ENCODE measurements at places on chromosomes 6 and 20.

GRCh38 chr6:84967389-84967788, 203.0 kb upstream of the TBX18 start:
- H3K36me3 ChIP-seq: no peaks in the 10 kb centered on the region
- H3K4me3 ChIP-seq: no peak overlapping the region
- H3K27me3 ChIP-seq: no peaks in the 10 kb centered on the region
- H3K4me1 ChIP-seq: no peaks in the 10 kb centered on the region
- DNase-seq: no peak

GRCh38 chr6:164502833-164503232, 806.6 kb downstream of the C6orf118 start:
- no peaks in the 10 kb centered on the region for H3K27me3 ChIP-seq
- H3K4me3 ChIP-seq: peak overlapping the region; percentile 39
- peak; percentile 11 for DNase-seq
- H3K36me3 ChIP-seq: no peaks in the 10 kb centered on the region

GRCh38 chr6:43970913-43971775, 156.1 kb downstream of the MRPL14 start:
- H3K27me3 ChIP-seq: no peaks in the 10 kb centered on the region
- H3K4me3 ChIP-seq: no peak overlapping the region
- H3K27ac ChIP-seq: no peak overlapping the region
- H3K36me3 ChIP-seq: no peaks in the 10 kb centered on the region

DNA sequence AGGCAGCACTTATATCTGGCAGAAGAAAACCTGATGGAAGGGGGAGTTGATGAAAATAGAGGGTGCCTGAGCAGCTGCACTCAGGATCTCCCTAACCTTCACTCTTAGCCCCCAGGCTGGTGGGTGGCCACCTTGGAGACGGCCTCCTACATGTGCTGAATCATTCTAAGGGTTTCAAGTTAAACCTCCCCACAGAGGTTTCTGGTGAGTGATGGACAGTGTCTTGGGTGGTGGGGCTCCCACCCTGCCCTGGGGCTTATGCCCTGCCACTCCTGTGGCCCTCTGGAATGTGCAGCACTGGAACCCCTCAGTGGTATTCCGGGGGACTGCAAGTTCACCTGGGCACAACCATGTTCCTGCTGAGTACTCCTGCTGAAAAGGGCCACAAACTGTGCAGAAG, 357.2 kb downstream of the CD83 start:
- peaks cover 15% of the 10 kb centered on the region for H3K4me1 ChIP-seq
- no peak overlapping the region for H3K27ac ChIP-seq
- DNase-seq: no peak
- no peaks in the 10 kb centered on the region for H3K27me3 ChIP-seq
- no peak overlapping the region for H3K4me3 ChIP-seq

DNA sequence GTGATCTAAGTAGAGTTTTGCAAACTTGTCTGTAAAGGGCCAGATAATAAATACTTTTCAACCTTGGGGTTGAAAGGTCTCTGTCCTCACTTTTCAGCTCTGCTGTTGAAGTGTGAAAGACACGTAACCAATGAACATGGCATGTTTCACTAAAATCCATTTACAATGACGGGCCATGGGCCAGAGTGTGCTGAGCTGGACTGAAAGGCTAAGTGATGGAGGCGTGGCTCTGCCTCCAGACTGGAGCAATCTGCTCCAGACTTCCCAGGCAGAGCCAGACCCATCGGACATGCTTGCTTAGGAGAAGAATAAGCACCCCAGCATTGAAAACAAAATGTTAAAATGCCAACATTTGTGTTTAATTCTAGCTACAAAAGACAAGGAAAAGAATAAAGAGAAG, 41.4 kb downstream of the SCAND1 start:
- peaks cover 20% of the 10 kb centered on the region for H3K36me3 ChIP-seq
- no peak overlapping the region for H3K27ac ChIP-seq
- H3K4me1 ChIP-seq: no peaks in the 10 kb centered on the region
- no peak overlapping the region for H3K4me3 ChIP-seq

DNA sequence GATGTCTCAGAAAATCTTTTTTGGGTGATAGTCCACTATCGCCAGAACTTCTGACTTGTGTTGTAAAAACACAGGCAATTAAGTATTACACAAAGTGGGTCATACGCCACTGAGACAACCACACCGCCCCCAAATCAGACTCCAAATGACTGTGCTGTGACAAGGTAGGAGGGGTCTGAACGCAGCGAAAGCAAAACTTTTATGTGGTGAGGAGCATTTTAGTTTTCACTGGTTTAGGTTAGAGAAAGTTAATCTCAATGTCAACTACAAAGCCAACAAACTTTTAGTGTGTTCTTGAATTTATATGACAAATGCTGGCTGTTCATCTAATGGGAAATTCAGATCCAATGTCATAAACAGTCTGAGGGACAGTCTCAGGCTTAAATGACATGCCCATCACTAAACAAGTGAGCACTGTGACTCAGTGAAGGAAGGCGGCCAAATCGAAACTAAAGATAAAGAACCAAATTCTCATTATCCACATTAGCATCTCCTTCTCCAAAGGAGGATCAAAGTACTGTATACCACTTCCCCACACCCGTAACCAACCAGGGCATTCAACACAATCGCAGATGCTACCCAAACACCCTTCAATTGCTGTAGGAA, 186.7 kb downstream of the GJA10 start:
- H3K4me3 ChIP-seq: no peak overlapping the region
- DNase-seq: no peak
- H3K36me3 ChIP-seq: no peaks in the 10 kb centered on the region
- H3K4me1 ChIP-seq: no peaks in the 10 kb centered on the region

DNA sequence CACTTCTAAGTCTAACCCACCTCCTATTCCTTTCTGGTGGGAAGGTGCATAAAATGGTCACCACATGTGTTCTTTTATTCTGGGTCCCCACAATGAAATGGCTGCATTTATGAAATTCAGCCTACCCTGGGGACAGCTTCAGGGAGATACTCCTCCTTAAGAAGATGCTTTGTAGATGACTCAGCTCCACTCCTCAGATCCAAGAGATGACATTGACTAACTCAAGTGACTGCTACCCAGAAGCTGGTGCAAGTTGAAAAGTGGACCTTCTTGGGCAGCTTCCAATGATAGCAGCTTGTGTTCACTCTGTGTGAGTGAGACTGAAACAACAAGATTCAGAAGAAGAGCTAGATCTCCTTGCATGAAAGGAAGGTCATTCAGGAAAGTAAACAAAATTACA, 113.4 kb downstream of the SCP2D1 start:
- H3K4me1 ChIP-seq: no peaks in the 10 kb centered on the region
- H3K36me3 ChIP-seq: no peaks in the 10 kb centered on the region
- no peak for DNase-seq
- H3K27me3 ChIP-seq: no peaks in the 10 kb centered on the region
- H3K4me3 ChIP-seq: no peak overlapping the region

- H3K4me3 ChIP-seq: no peak overlapping the region
- no peak for DNase-seq
- no peak overlapping the region for H3K27ac ChIP-seq
- H3K36me3 ChIP-seq: no peaks in the 10 kb centered on the region
- H3K27me3 ChIP-seq: no peaks in the 10 kb centered on the region
- H3K4me1 ChIP-seq: no peaks in the 10 kb centered on the region
Observed at GRCh38 chr20:23027721-23028120, 7.4 kb upstream of the SSTR4 start.

DNA sequence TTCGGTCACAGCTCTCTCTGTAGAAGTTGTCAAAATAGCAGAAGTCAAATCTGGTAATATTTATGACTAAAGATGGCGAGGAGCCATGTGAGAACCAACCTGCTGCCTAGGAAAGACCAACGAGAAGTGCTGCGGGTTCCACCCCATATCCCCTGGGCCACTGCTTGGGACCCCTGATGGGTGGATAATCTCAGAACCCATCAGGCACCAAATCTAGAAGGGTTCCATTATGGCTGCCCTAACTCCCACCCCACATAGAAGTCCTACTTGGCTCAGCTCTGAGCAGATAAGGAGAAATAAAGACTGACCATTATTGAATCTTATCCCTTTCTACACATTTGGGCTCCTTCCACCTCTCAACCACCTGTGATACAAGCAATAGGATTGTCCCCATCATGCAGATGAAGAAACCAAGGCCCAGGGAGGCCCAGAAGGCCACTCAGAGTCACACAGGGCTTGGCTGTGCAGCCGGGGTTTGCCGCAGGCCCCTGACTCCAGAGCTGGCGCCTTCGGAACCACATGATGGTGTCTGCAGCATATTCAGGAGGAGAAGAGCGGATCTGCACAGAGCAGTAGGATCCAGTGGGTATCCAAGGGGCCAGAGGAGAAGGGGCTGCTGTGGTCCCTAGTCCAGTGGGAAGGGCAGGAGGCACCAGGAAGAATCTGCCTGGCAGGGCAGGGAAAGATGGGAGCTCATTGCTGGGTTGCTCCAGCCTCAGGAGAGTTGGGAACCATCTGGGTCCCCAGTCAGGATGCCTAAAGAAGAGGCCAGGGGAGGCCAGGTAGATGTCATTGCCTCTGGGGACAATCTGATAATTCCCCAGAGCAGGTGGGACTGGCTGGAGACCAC, 9.6 kb upstream of the PCMTD2 start:
- H3K27me3 ChIP-seq: no peaks in the 10 kb centered on the region
- H3K4me1 ChIP-seq: no peaks in the 10 kb centered on the region
- H3K36me3 ChIP-seq: no peaks in the 10 kb centered on the region
- no peak for DNase-seq
- no peak overlapping the region for H3K27ac ChIP-seq

DNA sequence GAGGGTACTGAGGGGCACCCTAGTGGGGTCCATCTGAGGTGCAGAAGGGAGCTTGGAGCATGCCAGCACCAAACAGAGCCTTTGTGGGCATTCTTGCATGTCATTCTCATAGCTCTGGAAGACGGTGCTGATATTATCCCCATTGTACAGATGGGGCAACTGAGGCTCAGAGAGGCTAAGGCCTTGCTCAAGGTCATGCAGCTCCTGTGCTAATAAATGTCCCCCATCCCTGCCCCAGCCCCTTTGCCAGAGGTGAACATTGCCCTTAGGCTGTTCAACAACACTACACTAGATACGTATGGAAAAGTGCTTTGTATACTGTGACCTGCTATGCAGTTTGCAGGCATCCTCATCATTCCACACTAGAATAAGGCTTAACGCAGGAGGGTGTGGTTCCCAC, 5.5 kb upstream of the EPB41L1 start:
- no peaks in the 10 kb centered on the region for H3K36me3 ChIP-seq
- H3K4me1 ChIP-seq: peaks cover 2% of the 10 kb centered on the region

DNA sequence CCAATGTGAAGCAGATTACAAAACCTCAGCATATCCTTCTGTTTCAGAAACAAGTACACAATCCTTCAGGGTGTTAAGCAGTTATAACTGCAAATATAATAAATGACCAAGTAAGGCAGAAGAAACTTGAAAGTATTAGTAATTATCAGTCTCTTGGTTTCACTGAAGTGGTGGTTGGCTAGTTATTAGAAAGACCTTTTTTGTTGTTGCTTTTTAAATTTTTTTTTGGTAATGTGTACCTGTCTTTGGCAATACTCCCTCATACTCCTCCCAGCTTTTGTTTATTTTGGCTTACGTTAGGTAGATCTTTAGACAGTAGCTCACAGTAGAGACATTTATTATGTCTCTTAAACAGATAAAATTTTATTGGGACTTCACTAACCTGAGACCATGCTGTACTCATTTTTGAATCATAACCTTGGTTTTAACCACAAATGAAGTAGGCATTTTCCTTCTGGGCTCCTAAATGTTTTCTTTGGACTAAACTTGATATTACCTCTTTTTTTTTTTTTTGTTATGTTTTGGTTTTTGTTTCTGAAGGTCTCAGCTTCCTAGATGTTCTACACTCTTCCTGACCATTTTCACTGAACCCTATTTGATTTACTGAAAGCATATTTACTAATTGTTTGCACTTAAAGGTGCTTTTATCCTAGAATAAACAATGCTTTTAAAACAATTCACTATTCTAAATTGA, 6.4 kb downstream of the CD2AP start:
- DNase-seq: no peak
- H3K4me1 ChIP-seq: peaks cover 22% of the 10 kb centered on the region
- H3K36me3 ChIP-seq: no peaks in the 10 kb centered on the region
- H3K27me3 ChIP-seq: no peaks in the 10 kb centered on the region
- H3K4me3 ChIP-seq: no peak overlapping the region

- no peaks in the 10 kb centered on the region for H3K4me1 ChIP-seq
- no peak overlapping the region for H3K27ac ChIP-seq
- no peaks in the 10 kb centered on the region for H3K36me3 ChIP-seq
- no peak overlapping the region for H3K4me3 ChIP-seq
- H3K27me3 ChIP-seq: no peaks in the 10 kb centered on the region
- peak; percentile 29 for DNase-seq
Observed at GRCh38 chr20:61099806-61100205, 152.3 kb upstream of the CDH4 start.

DNA sequence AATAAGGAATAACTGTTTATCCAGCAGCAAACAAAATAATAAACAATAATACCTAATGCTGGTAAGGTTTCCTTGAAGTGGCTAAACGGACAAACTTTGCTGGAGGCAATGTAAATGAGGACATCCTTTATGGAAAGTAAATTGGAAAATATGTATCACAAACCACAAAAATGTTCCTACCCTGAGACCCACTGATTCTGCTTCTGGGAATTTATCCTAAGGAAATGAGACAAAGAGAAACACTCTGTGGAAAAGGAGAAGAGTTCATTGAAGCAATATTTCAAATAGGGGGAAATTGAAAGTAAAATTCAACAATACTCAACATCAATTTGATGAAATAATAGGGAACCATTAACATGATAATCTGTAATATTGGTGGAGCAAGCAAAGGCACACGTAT, 37.9 kb downstream of the MAFB start:
- no peaks in the 10 kb centered on the region for H3K27me3 ChIP-seq
- DNase-seq: no peak
- no peaks in the 10 kb centered on the region for H3K36me3 ChIP-seq

DNA sequence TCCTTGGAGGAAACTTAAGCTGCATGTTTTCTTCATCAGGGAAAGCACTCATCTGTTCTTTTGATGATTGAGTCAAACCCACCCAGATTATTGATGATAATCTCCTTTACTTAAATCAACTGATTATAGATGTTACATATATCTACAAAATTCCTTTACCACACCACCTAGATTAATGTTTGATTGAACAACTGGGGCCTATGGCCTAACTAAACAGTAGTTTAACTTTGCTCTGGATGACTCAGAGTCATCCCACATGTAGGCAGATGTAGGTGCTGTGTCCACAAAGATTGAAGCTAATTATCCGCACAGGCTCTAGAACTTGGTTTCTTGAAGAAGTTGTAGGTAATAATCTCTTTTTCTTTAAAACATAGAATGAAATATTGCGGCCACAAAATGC, 42.2 kb downstream of the PKIB start:
- no peak overlapping the region for H3K27ac ChIP-seq
- no peaks in the 10 kb centered on the region for H3K36me3 ChIP-seq
- H3K27me3 ChIP-seq: no peaks in the 10 kb centered on the region
- H3K4me1 ChIP-seq: no peaks in the 10 kb centered on the region

GRCh38 chr6:31087494-31088089, 24.8 kb downstream of the C6orf15 start:
- DNase-seq: peak; percentile 92
- no peaks in the 10 kb centered on the region for H3K4me1 ChIP-seq
- H3K27me3 ChIP-seq: no peaks in the 10 kb centered on the region
- H3K36me3 ChIP-seq: no peaks in the 10 kb centered on the region
- no peak overlapping the region for H3K4me3 ChIP-seq

- H3K4me1 ChIP-seq: no peaks in the 10 kb centered on the region
- DNase-seq: peak; percentile 96
- H3K27ac ChIP-seq: peak overlapping the region; percentile 99
- H3K36me3 ChIP-seq: peaks cover 52% of the 10 kb centered on the region
- H3K4me3 ChIP-seq: peak overlapping the region; percentile 95
- no peaks in the 10 kb centered on the region for H3K27me3 ChIP-seq
Observed at GRCh38 chr6:31729979-31730630, 1.0 kb upstream of the DDAH2 start.
